ENCODE measurements at places on chromosomes 4 and X.

DNA sequence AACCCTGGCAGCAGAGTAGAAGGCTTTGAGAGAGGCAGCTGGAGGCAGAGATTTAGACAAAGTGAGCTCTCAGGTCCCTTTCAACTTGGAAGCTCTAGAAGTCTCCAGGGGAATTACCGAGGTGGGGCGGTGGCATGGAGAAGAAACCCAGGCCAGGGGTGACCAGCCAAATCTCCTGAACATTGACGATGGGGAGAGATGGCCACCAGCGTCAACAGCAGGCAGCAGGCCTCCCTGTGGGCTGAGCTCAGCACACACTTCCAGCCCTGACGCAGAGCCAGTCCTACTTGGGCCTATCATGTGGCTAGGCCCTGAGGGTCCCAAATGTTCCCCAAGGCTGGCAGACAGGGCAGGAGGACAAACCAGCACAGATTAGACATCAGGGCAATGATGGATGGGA lies 187.8 kb downstream of the BCOR start:
- DNase-seq, result no peak

DNA sequence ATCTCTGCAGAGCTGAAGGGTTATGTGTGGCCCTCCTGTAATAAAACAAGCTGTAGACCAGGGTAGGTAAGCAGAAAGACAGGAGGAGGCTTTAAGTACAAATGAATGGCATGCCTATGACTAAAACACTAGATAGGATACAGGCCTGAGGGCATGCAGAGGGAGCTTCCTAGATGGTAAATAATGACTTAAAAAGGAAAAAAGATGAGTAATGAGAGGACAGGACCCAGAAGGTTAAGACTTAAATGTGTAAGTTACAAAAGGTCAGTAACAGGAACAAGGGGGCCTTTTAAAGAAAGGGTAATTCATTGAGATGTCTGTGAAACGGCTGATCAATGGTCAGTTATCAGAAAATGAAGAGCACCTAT lies 194.8 kb downstream of the SOWAHB start:
- no peak for DNase-seq

GRCh38 chrX:147228153-147228552 lies 413.6 kb upstream of the CXorf51A start:
- DNase-seq, result no peak

DNA sequence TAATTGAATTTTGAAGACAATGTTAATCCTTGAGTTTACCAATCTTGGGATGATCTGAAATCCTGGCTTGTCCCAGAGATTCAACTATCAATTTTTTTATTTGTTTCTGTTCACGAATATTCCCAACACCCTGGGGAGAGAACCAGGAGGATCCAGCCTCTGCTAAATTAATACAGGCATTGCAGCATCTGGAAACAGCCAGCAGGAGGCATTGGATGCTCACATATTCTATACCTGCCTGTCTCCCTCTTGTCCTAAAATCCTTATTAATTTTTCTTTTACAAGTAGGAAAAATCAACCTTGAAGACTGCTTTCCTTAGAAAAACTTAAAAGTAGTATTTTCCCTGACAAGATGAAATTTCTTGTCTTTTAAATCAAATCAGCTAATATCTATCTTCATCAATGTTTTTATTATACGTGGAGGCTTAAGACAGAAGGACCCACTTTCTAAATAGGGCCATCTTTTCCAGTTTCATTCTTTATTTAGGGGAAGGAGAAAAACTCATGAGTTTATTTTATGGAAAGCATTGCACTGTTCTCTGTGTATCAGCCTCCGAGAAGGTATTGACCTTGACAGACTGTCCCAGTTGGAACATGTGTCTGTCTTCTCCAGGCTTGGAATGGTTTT lies 102.4 kb downstream of the CLNK start:
- DNase-seq, result no peak

GRCh38 chr4:139241784-139242151 lies 38.3 kb downstream of the MGARP start:
- DNase-seq, result no peak

DNA sequence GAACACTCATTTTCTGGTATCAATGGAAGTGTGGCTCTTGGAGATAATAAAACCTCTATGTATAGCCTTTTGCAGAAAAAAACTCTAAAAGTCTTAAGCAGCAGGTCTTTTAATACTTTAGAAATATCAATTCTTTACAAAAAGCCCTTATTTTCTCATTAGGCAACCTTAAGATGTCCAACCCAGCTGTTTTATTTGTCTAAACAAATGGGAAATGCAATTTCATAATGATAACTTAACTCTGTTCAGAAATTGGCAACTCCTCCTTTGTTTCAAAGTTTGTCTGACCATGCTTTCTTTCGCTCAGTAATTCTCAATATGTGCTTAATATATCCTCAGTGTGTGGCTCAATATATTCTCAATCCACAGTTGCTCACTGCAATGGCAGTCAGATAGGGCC lies 196.5 kb upstream of the VEGFC start:
- DNase-seq, result no peak

GRCh38 chrX:134236626-134237614 lies at the start of gene CCDC160:
Gene CCDC160, plus strand, starts transcription at chrX:134237182. Its CDS starts 7,619 bp downstream, at chrX:134244801.
- DNase-seq, result no peak

DNA sequence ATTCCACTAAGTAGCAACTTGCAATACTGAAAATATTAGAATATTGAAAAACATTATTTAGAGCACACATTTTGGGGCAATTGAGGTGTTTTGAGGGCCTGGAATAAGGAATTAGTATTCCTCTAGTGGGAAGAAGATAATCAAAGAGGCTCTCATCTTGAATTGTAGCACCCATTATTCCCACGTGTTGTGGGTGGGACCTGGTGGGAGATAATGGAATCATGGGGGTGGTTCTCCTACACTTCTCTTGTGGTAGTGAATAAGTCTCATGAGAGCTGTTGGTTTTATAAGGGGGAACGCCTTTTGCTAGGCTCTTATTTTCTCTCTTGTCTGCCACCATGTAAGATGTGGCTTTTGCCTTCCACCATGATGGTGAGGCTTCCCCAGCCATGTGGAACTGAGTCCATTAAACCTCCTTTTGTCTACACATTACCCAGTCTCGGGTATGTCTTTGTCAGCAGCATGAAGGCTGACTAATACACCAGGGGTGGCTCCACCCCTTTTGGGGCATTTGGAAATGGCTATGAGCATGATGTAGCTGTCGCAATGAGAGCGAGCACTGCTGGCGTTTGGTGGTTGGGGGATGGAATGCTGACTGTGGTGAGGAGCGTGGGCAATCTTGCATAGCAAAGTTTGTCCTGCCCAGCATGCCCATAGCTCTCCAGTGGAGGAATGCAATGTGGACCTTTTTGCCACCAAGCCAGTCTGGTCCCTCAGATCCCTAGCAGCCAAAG lies 308.2 kb downstream of the FRMPD4 start:
- DNase-seq, result no peak

DNA sequence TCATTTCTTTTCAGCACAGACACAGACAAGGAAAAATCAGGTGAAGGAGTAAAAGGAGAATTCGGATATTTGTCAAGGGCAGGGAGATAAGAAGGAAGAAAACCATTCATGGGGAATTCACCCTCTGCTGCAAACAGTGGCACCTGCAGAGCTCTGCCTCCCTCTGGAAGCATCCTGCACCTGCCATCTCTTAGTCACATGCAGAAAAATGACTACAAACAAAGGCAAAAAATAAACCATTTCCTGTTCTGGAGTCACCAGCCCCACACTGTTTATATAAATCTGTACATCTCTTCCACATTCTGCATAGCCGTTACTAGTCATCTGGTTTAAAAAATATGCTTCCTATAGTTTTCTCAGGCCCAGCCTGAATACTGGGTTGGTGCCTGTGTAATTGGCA lies 205.3 kb downstream of the ARAP2 start:
- no peak for DNase-seq

DNA sequence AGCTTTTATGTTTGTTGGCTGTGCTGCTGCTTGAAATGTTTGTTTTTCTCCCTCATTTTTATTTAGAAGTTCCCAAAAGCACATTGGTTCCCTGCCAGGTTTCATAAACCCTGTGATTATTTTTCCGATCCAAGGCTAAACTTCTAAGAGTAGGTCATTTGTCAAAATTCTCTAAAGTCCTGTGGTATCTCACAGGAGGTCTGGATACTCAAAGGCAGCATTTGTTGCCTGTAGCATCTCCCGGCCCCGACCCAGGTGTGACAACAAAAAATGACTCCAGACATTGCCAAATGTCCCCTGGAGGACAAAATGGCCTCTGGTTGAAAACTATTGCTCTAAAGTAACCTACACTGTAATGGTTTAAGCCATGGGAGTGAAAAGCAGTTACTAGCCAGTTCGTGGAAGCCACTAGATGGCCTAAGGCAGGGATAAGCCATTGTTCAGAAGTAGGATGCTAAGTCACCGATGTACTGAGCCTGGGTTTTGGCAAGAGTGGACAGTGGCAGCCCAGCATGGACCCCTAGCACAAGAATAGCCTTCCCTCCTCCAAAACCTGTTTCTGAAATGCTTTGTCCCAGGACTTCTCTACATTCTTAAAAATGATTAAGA lies 256.1 kb downstream of the THOC2 start:
- no peak for DNase-seq

- peak; percentile 11 for DNase-seq
Measured at GRCh38 chrX:119067023-119067739, 5.6 kb upstream of the CT47C1 start.

GRCh38 chrX:110210417-110211139 lies 107.3 kb downstream of the AMMECR1 start:
- DNase-seq, result no peak

DNA sequence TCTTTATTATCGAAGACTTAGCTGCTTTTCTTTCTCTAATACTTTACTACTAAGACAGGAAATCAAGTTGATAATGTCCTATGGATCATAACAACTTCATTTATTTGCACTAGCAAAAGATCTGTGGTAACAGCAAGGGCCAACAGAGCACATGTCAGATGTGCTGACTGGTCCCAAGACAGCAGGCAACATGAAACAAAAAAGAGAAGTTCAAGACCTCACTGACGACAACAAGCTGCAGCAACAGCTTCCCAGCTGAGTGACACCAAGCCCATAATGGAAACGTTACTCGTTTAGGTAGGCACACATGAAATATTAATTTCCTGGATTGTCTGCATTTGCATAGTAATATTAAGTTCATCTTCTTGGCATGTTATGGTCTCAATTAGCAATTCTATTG lies 126.9 kb downstream of the UNC5C start:
- DNase-seq, result no peak

DNA sequence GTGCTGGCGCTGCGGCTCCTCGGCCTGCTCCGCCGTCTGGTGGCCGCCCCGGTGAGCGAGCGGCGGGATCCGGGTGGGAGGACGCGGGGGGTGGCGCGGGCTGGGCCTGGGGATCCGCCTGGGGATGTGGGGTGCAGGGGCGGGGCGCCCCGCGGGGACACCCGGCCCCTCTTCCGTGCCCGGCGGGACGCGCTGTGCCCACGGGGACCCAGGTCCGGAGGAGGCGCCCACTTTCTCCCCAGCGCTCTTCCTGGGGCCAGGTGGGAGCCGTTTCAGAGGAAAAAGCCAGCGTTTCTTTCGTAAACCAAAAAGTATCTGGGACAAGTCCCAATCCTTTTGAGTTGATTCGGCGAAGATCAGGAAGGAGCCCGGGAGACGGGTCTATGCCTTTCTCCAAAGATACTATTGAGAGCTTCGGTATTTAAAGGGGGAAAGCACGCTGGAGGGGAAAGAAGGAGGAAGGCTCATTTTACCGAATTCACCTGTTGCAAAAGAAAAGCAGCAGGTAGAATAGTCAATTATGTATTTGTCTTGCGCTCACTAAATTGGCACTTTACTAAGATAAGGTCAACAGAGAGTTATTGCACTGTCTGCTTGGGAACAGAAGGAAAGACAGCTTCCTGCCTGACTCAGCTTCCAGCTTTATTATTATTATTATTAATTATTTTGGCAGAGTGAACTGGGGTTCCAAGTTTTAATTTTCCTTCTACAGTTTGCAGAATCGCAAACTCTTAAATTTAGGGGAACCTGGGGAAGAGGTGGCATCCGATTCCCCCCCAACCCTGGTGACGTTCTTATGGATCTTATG lies 81.5 kb upstream of the CD99 start:
- no peak for DNase-seq

DNA sequence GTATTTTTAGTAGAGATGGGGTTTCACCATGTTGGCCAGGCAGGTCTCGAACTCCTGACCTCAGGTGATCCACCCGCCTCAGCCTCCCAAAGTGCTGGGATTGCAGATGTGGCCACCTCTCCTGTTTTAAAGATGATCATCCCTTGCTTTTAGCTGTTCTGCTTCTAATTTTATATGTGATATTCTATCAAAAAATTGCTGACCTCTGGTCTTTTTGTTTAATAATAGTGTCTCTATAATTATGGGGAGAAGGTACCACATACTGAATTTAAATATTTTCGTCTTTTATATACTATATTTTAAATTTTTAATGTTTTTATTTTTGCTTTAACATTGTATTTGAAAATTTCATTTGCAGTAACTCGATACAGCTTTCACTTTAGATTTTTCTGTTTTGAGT lies 15.6 kb downstream of the USP9X start:
- DNase-seq, result no peak

DNA sequence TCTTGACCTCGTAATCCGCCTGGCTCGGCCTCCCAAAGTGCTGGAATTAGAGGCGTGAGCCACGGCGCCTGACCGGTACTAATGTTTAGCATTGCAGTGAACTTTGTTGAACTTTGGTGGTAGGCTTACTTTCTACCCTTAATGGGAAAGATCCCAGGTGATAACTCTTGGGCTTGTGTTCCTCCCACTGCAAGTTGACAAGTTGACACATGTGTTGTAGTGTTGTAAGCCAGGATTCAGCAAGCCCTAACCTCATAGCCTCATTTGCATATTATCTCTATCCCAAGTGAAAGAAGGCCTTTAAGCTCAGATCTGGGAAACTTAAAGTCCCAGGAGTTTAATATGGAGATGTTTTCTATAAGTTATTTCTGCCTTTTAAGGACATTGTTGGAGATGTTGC lies 80.0 kb upstream of the CLCN4 start:
- no peak for DNase-seq

- no peak for DNase-seq
Measured at GRCh38 chrX:9829308-9830267, 43.4 kb downstream of the SHROOM2 start.

DNA sequence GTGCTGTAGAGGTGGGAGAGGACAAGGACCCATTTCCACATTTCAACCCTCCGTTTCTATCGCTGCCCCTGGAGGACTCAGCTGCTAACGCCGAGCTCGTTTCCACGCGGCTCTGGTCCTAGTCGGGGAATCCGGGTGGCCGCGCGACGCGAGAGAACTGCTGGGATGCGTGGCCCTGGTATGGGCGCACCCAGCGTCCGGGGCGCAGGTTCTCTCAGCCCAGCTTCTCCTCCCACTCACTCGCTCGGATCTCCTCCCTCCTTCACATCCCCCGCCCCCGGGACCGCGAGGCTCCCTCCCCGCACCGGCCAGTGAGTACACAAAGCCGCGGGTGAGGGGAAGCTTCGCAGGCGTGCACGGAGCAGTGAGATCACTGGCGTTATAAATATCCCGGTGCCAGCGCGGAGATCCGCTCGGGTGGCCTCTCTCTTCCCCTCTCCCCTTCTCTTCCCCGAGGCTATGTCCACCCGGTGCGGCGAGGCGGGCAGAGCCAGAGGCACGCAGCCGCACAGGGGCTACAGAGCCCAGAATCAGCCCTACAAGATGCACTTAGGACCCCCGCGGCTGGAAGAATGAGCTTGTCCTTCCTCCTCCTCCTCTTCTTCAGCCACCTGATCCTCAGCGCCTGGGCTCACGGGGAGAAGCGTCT lies at the start of gene FGF5:
FGF5 (plus strand) TSS at position 412 of the 649 bp plus-strand sequence; CDS start at position 573, 161 bp downstream.
- DNase-seq, result no peak

All from T-helper 1 cell (primary cell).